ENCODE measurements at places on chromosomes 3 and 15. TPM values are rescaled to one million over a fixed set of nuclear protein-coding genes. Genes with fewer than 3 reads are reported as not detected.

Gene WDR49
- not detected for total RNA-seq

Gene BFSP2
- not detected for total RNA-seq

Gene ZBED2
- 124 TPM for total RNA-seq

Gene ENTPD3
- total RNA-seq = 12.2 TPM

Gene THAP10
- total RNA-seq = 7.2 TPM

Gene NAA50
- 149 TPM for total RNA-seq

Gene FAM107A
- not detected for total RNA-seq

Gene MORC1
- total RNA-seq = not detected

Gene TUSC7
- not detected for total RNA-seq

Gene AMIGO3
- not detected for total RNA-seq

Gene CCR5
- total RNA-seq = not detected

Gene EPM2AIP1
- 3.1 TPM for total RNA-seq

Gene CCNB2
- total RNA-seq = 33.3 TPM

Gene EPHA3
- total RNA-seq = not detected

Gene TGM5
- 0.16 TPM for total RNA-seq

Gene CSPG5
- 0.08 TPM for total RNA-seq

Gene CIB2
- total RNA-seq = 9.7 TPM

Gene AMT
- total RNA-seq = 1.9 TPM

Gene GOLGA8Q
- 1.2 TPM for total RNA-seq

Gene FSTL1
- total RNA-seq = 102 TPM

Gene HDC
- total RNA-seq = not detected

Gene ZNF385D
- total RNA-seq = not detected

Gene STARD9
- 1.2 TPM for total RNA-seq

Gene PIK3R4
- 34.6 TPM for total RNA-seq

Gene FGF7
- not detected for total RNA-seq

Gene PRKCD
- 6.6 TPM for total RNA-seq

Gene NAALADL2
- 0.23 TPM for total RNA-seq

Gene HES1
- total RNA-seq = 45.3 TPM

Gene SCG5
- total RNA-seq = 14.8 TPM

Gene FGD5
- not detected for total RNA-seq

Gene IFT80
- total RNA-seq = 21.8 TPM

Gene NOX5
- total RNA-seq = 1.0 TPM

Gene ROPN1
- total RNA-seq = not detected

Gene LTF
- total RNA-seq = not detected

Gene SLC9A9
- 2.0 TPM for total RNA-seq

Gene SAMD7
- total RNA-seq = not detected

Gene SPSB4
- 0.04 TPM for total RNA-seq
